Astrocyte (in vitro differentiated cells and primary cell): ENCODE measurements at places on chromosomes 3 and 15.

DNA sequence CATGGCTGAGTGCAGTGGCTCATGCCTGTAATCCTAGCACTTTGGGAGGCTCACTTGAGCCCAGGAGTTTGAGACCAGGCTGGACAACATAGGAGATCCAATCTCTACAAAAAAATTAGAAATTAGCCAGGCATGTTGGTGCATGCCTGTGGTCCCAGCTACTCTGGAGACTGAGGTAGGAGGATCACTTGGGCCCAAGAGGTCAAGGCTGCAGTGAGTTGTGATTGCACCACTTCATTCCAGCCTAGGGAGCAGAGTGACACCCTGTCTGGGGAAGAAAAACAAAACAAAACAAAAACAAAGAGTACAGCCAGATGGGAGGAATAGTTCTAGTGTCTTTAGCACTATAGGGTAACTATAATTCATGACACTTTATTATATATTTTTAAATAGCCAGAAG, 26.2 kb upstream of the COMMD4 start:
- DNase-seq = no peak

DNA sequence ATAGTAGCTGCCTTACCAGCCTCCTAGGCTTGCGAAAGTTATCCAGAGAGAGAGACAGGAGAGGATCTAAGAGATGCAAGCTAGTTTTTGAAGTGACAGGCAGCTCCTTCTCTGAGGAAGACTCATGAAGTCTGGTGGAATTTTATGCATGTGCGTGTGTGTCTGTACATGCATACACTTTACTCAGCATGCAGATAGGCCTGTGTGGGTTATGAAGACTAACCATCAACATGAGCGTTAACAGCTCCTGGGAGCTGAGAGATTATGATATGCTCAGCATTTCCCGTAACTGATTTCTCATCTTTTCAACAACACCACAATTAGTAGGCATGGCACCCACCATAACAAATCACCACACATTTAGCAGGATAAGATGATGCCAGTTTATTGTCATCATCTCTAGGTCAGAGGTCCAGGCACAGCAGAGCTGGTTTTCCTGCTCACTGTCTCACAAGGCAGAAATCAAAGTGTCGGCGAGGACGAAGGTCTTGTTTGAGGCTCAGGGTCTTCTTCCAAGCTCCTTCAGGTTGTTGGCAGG, 239.5 kb downstream of the CACNA2D3 start:
- DNase-seq = no peak

GRCh38 chr3:52043750-52044149, 12.6 kb downstream of the DUSP7 start:
- no peak for DNase-seq

DNA sequence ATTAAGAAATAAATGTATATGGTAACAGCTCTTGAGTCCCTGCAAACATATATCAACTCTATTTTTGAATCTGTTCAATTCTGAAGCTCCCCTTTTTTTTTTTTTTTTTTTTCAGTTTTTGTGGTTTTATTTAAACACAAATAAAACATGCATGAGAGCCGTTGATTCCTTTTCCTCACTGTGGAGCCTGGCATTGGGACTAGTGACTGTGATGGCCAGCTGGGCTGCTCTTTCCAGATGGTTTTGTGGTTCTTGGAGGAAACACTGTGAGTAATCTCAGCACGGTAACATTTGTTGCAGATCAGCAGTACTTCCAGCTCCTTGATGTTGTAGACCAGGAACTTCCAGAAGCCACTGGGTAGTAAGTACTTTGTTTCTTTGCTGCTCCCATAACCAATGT, 15.9 kb downstream of the EMC7 start:
- peak; percentile 57 for DNase-seq

DNA sequence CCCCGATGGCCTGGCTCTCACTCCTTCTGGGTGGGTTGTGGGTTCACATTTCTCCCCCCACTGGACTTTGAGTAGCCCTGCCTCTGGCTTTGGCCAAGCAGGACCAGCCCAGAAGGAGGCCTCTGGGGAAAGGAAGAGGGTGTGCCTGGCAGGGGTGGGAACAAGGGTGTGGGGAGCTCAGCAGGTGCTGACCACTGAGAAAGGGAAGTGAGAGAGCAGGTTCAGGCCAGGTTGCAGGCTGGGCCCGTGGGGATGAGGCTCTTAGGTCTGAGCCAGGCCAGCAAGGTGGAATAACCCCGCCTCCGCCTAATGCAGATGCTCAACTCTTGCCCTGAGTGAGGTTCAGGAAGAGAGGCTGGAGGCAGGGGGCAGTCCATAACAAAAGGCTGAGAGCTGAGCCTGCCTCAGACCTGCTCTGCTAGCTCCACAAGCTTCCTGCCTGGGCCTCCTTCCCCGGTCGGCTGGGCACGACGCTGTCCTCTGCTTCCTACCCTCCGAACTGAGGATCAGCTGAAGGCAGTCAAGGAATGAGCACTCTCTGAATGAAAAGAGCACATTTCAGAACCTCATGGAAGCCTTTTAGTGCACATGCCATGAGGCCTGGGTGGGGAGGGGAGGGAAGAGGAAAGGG, 82.7 kb downstream of the TLE3 start:
- no peak for DNase-seq

GRCh38 chr15:86935841-86936240, 856.2 kb downstream of the AGBL1 start:
- DNase-seq = no peak

GRCh38 chr15:92900731-92901071, 577 bp downstream of the CHD2 start:
- no peak for DNase-seq

GRCh38 chr3:85090495-85090894, 131.7 kb downstream of the CADM2 start:
- DNase-seq = no peak

- DNase-seq = peak; percentile 86
Measured at GRCh38 chr3:151795276-151795675, 18.6 kb upstream of the AADAC start.

DNA sequence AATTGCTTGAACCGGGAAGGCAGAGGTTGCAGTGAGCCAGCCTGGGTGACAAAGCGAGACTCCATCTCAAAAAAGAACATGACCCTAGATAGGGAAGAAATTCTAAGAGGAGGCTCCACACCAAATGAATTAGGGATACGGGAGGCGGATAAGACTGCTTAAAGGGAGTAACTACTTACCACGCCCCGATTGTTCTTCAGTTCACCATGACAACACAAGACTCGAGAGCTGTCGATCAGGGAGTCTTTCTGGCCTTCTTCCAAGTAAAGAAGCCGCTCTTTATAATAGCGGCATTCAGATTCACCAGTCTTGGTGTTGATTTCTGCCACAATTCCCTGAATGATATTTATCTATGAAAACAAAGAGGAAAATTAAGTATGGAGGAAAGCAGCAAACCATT, 53.9 kb upstream of the TASOR start:
- DNase-seq = no peak

DNA sequence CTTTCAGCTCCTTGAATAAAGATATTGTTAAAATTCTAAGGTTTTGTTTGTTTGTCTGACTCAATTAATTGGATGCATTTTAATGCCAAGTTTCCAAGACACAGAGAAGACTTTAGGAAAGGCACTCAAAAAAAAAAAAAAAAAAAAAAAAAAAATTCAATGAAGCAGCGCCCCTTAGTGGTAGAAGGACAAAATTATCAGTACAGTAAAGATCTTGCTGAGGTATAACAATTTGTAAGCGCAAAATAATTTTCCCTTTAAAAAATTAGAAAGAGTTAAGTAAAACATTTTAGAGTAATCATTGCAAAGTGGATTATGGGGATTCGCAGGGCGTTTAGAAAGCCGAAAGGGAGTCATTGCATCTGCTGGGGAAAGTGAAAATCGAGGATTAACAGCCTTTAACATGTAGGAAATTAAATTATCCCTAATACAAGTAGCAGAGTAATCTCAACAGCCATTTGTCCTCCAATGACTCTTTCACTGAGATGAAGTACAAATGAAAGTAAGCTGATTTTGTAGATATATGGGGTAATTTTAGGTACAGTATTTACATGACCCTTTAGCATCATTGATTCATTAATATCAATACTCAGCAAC, 5.8 kb upstream of the DIS3L start:
- DNase-seq = no peak

DNA sequence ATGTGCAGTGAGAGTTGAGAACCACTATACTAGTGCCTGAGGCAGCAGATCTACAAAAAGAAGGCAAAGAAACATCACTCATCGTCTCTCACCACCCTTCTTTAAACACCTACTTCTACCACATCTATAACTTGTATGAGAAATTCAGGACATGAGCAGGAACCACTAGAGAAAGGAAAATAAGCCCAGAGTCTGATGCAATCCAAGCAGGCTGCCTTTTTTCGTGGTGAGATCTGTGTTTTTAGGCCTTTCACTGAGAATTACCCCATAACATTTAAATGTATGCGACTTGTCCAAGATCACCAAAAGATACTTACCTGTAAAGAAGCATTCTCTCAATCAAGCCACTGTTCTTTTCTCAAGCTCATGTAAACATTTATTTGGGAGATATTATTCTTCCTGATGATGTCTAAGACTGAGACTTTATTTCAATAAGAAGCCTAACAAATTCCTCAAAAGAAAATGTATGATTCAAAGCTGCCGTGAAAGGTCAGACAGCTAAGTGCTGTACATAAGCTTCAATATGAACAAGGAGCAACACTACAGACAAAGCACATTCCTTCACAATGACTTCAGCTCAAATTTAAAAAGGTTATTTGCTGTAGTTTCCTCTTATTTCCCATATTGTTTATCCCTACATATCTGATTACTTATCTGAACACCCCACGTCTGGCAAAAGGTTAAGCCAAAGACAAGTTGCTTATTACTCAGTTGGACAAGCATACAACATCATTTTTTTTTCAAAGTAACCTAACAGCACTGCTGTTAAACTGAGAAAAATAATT, 16.5 kb downstream of the SPICE1 start:
- DNase-seq = peak; percentile 88

DNA sequence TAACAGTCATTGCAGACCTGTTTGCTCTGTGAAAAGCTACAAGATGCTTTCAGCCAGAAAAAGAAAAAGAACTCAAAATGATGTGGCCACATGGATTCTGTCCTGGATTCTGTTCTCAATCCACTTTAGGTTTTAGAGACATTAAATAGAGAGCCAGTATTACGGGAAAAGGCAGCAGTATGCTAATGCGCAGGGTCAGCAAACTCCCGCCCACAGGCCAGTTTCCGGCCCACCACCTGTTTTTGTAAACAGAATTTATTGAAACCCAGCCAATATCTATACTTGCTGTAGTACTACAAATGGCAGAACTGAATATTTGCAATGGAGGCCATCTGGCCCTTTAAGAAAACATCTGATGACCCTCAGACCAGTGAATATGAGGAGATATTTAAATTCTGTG, 416.1 kb downstream of the ERC2 start:
- DNase-seq = no peak

GRCh38 chr3:116432795-116433194, 12.5 kb downstream of the LSAMP start:
- peak; percentile 53 for DNase-seq

DNA sequence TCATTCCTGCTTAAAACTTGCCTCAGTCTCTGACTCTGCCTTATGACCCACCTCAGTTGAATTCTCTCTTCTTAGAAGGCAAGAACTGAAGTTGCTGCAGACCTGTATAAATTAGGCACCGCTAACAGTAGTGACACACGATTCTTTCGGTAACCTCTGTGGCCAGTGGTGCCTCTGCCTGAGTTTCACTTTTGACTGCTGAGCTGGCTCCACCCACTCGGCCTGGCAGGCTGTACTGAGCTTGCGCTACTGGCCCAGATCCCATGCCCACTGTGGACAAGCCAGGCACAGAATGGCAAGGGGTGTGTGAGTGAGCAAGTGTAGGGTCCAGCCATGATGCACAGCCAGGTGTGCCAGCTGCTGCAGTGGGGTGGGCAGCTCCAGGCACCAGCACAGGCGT, 19.1 kb upstream of the EIF1B start:
- DNase-seq = no peak

GRCh38 chr3:169790687-169791429, 17.7 kb downstream of the MYNN start:
- peak; percentile 35 for DNase-seq
